GOT3 (cell line): ENCODE measurements at places on chromosomes 11 and 22.

GRCh38 chr22:36926309-36926708, 12.9 kb downstream of the CSF2RB start:
- no peak for DNase-seq

DNA sequence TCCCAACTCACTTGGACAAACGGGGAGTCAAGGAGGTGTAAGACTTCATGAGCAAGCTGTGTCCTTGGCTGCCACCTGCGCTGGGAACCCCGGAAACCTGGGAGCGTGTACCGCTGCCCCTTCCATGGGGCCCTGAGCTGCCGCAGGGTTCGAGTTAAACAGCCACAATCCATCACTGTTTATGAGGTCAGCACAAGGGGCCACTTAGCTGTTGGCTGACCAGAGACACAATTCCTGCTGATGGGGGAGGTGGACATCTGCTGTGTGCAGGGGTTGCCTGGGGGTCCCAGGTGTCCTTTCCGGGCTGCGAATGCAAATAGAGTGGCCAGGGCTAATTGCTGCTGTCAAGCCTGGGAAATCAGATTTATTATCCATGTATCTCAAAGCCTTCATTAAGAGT, 549.3 kb downstream of the BRD1 start:
- DNase-seq: no peak

- no peak for DNase-seq
Observed at GRCh38 chr11:27097551-27097950, 56.9 kb downstream of the BBOX1 start.

DNA sequence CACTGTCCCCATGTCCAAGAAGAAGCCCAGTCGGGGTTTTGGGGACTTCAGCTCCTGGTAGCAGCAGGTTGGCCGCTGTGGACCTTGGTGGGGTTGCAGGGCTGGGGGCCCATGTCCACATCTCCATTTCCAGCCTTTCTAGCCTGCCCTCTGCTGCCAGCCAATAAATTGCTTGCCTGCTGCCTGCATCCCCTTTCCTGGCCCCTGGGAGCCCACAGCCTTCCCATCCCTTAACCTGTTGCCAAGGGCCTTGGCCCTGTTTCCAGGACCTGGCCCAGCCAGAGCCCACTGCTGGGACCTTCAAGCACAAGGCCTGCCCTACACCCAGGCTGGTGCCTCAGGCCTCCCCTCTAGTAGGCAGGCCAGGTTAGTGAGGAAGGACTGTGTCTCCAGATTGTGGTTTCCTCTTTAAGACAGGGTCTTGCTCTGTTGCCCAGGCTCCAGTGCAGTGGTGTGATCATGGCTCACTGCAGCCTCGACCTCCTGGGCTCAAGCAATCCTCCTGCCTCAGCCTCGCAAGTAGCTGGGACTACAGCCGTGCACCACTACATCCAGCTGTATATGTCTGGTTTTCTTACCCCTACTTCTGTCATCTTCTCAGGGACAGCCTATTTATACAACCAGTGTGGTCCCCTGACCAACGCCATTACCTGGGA, 29.7 kb downstream of the PPIL2 start:
- DNase-seq: no peak

DNA sequence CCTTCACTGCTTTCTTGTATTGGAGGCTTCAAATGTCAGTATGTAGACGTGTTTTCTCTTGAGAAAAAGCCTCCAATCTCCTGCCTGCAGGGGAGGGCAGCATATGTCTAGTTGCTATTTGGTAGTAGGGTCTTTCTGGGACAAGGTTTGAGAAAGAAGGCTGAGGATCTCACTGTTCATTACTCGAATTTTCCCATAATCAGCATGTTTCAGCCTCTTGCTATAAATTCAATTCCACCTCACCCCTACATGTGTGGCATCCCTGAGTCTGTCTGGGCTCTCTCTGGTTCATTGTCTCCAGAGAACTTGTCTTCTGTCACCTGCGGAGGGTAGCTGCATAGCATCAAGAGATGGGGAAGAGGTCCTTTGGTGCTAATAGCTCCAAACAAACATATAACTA, 19.5 kb upstream of the CCDC83 start:
- no peak for DNase-seq

- DNase-seq: no peak
Observed at GRCh38 chr22:46214149-46214548, 35.9 kb downstream of the CDPF1 start.

DNA sequence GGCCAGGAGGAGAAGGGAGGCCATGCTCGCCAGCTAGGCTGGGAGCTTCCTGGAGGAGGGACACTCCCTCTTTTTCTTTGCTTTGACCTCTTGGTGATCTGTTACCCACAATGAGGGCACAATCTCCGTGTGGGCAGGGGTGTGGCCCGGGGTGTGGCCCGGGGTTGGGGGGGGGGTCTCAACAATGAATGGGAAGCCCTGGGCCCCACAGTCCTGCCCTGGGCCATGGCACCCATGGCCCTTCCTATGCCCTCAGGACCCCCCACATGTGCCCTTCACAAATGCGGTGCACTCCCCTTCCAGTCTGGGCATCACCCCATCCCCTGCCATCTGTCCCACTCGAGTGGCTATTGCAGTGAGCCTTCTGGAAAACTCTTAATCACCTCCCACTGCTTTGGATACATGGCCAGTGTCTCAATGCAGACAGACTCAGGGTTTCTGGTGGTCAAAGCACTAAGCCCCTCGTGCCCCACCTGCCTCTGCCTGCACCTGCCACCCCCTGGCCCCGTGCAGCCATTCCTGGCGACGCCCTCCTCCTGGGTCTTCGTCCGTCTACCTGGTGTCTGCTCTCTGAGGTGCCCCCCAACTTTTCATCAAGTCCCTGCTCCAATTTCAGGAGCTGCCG, 611.3 kb downstream of the TBC1D22A start:
- no peak for DNase-seq

DNA sequence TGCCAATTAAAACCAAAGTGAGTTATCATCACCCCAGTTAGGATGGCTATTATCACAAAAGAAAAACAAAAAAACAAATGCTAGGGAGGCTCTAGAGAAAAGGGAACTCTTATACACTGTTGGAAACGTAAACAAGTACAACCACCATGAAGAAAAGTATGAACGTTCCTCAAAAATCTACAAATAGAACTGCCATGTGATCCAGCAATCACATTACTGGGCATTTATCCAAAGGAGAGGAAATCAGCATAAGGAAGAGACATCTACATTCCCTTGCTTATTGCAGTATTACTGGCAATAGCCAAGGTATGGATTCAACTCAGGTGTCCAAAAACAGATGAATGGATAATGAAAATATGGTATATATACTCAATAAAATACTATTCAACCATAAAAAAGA, 1145.1 kb downstream of the LRRC4C start:
- no peak for DNase-seq

DNA sequence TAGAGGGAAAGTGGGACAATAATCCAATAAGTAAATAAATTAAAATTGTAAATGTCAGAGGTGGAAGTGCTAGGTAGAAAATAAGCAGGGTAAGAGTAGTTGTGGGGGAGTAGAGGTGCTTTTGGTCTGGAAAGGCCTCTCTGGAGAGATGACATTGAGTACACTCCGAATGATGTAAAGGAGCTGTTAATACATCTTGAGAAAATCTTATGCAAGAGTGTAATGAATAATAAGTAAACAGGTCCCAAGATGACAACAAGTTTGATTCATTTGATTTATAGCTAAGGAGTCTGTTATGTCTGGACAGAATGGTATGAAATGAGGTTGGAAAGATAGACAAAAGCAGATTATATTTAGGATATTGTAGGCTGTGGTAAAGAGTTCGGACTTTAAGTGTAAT, 87.5 kb downstream of the TMEM135 start:
- DNase-seq: no peak

- DNase-seq: no peak
Observed at GRCh38 chr22:30241576-30242371, 4.8 kb downstream of the LIF start.

DNA sequence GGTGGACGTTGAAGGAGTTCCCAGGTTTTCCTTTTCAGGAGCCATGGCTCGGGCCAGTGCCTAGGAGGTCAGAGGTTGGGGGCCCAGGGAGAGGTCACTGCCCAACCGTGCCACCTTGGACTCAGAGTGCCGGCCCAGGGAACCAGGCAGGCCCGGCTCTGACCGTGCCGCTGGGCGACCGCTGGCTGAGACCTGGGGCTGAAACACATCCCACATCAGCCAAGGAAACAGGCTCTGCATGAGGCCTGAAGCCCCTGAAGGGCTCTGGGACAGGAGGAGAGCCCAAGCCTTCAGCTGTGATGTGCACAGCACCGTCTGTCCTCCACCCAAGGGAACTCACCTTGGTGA, 21.9 kb upstream of the RTN4R start:
- no peak for DNase-seq

DNA sequence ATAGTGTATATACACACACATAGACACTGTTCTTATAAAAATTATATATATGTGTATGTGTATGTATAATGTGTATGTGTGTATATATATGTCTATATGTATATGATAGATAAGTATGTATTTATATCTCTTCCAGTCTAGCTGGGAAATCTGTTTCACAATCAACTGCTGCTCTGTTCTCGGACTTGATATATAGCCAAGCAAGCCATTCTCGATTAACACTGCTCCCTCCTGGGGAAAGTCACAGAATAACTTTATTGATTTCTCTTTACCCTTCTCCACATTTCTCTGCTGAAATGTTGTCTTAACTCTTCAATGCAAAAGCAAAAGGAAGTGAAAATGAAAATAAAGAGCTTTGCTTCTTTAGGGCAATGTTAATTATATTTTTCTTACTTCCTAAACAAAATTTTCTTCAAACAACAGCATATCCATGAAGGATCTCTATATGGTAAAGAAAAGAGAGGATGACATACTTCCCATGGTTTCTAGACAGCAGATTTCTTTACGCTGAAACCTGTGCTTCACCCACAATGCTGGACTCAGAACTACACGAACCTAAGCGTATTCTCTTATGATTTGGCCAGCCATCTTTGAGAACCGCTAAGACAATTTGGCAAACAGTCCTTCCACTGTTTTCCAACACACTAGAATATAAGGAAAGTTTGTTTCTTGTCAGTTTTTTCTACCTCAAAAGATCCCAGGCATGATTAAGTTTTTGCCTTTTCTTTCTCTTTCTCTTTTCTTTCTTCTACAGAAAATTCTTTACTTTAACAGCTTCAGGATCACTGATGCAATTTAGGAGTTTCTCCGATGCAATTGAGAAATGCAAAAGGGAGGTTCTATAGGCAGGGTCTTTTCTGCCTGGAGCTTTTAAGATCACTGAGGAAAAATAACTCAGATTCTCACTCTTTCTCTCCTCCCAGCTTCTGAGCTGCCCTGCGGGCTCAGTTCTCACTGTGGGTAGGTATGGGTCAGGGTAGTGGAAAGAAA, 1.9 kb downstream of the BLID start:
- no peak for DNase-seq

DNA sequence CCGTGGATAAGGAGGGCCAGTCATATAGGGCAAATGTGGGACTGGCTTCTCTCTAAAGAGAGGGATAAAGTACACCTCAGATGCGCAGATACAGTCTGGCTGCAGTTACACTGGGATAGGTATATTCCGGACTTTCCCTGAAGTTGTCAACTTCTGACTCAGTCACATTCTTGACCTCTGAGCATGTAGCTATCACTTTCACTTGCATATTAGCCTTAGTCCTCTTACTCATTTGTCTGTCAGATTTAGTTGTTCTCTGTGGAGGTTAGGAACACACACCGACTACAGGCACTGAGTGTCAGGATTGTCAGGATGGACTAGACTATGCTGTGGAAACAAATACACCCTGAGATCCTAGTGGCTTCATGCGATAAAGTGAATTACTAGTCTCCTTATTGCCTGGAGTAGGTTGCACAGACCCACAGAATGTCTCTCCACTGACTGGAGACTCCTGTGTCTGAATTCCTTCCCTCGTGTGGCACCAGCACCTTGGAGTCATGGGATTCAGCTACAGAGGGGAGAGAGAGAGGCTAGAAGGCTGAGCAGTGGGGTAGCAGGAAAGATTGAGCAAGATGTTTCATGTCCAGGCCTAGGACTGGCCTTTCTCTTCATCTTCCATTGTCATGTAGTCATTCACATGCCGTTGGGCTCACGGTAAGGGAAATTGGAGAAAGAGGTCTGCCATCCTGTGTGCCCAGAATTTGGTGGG, 654.3 kb downstream of the NTM start:
- DNase-seq: no peak

GRCh38 chr11:122179961-122180834, 64.2 kb upstream of the BLID start:
- peak; percentile 7 for DNase-seq

- DNase-seq: no peak
Observed at GRCh38 chr11:134670961-134671370, 258.9 kb upstream of the B3GAT1 start.
